ENCODE measurements at places on chromosomes 12 and 14. TPM values are rescaled to one million over a fixed set of nuclear protein-coding genes. Genes with fewer than 3 reads are reported as not detected.

DNA sequence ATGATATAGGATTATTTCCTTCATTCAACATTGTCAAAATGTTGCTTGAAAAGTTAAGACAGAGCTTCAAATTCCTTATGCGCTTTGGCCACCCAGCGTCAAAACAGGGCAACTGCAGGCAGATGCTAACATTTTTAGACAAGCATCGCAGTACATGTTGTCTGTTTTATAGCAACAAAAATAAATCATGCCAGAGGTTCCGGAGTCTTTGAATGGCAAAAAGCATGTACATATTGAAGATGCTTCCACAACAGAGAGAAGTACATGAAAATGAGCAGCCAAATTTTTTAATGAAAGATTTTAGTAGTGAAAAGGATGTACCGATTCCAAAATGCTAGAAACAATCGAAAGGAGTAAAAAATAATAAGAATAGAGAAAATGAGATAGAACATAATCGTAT lies 49.8 kb upstream of the USP15 start:
- no peaks in the 10 kb centered on the region for H3K27me3 ChIP-seq
- H3K4me3 ChIP-seq, result no peak overlapping the region
- DNase-seq, result no peak
- H3K4me1 ChIP-seq, result no peaks in the 10 kb centered on the region
- no peaks in the 10 kb centered on the region for H3K36me3 ChIP-seq
- H3K27ac ChIP-seq, result no peak overlapping the region

- H3K27me3 ChIP-seq, result no peaks in the 10 kb centered on the region
- no peak overlapping the region for H3K27ac ChIP-seq
- H3K36me3 ChIP-seq, result no peaks in the 10 kb centered on the region
Observed at GRCh38 chr14:95265106-95266094, 54.3 kb downstream of the CLMN start.

GRCh38 chr14:71662291-71662790 lies 269.9 kb upstream of the RGS6 start:
- no peaks in the 10 kb centered on the region for H3K36me3 ChIP-seq
- H3K27me3 ChIP-seq, result no peaks in the 10 kb centered on the region
- no peak overlapping the region for H3K4me3 ChIP-seq
- H3K27ac ChIP-seq, result no peak overlapping the region
- no peaks in the 10 kb centered on the region for H3K4me1 ChIP-seq

KLRK1 gene
- 12.8 TPM for total RNA-seq

- no peaks in the 10 kb centered on the region for H3K4me1 ChIP-seq
- H3K36me3 ChIP-seq, result peaks cover 9% of the 10 kb centered on the region
- no peak overlapping the region for H3K4me3 ChIP-seq
Observed at GRCh38 chr12:80813820-80814219, 97.1 kb downstream of the MYF5 start.

DNA sequence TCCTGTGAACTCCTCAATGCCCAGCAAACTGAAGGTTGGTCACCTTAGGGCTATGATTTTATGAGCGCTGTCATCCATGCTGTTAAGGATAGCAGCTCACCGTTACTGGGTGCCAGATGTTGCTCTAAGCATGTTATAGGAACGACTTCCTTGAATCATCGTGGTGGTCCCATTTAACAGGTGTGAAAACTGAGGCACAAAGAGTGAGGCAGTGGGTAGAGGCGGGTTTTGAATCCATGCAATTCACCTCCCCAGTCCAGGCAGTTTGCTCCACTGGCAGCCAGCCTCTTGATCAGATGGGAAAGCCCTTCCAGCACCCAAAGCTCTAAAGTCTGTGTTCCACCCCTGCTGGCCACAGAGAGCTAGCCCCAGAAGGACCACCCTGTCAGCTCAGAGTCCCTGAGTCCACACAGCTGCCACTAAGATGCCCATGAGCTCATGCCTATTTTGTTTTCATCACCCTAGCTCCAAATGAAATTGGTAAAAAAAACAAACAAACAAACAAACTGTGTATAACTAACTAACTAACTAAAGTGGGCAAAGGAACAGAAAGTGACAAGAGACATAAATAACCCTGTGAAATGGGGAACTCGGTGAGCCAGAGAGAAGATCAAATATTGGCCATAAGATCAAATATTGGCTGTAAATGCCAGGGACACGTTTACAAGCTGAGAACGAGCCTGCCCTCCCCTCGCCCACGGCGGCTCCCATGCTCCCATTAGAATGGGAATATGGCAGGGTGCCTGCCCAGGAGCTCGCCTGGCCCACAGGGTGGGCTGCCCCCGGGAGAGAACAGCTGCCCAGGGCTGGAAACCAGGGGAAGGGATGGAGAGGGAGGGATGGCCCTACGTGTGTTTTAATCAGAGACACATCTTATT lies 72.3 kb upstream of the RFLNA start:
- no peaks in the 10 kb centered on the region for H3K27me3 ChIP-seq
- H3K4me3 ChIP-seq, result no peak overlapping the region
- peaks cover 5% of the 10 kb centered on the region for H3K4me1 ChIP-seq
- H3K36me3 ChIP-seq, result no peaks in the 10 kb centered on the region

DNA sequence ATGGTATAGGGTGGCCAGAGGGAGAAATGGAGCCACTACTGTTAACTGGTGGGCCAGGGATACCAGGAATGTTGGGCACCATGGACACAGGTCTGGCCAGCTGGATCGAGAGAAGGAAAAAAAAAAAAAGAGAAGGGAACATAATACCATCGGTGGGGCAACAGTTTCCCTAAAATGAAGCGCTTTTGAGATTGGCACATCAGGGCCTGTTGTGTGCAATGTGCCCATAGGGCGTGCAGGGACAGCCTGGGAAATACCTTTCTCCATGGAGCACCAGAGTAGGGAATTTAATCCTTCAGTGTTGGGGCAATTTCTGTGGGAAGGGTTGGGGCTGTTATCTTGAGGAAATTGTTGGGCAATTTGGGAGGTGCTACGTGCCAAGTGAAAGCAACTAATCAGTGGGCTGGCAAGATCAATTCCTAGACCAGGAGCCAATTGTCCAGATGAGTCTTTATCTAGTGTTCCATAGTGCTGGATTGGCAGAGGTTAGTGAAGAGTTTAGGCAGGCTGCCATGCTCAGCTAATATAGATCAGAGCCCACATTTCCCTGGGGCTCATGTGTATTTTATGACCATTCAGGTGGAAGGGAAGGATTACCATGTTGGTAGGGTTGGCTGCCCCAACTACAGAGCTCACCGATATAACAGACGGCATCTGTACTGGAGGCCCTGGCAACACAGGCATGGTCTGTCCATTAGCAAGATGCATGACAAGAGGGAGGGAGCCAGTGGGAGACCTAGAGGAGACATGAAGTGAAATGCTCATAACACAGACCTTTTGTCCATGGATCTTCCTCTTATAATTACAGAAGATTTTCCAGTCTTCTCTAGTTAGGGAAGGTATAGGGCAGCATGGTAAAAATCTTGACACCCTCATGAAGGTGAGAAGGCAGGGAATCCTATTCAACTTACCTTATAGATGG lies 25.5 kb upstream of the NPFF start:
- no peak overlapping the region for H3K27ac ChIP-seq
- peaks cover 82% of the 10 kb centered on the region for H3K36me3 ChIP-seq
- H3K4me1 ChIP-seq, result no peaks in the 10 kb centered on the region
- H3K27me3 ChIP-seq, result no peaks in the 10 kb centered on the region
- H3K4me3 ChIP-seq, result no peak overlapping the region
- DNase-seq, result no peak

DNA sequence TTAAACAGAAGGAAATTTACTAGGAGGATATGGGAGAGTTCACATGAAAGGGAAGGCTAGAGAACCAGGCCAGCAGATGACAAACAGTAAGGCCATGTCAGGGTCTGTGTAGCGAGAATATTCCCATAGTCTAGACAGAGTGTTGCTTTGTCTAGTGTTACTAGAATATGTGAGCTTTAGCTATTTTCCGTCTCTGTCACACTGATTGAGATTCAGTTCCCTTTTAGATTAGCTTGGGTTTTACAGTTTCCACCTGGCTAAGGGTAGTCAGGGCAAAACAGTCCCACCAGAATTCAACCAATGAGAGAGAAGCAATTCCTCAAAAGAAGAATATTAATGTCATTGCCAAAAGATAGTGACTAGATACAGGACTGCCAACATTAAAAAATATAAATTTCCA lies 82.8 kb upstream of the MDM1 start:
- no peaks in the 10 kb centered on the region for H3K27me3 ChIP-seq
- no peaks in the 10 kb centered on the region for H3K36me3 ChIP-seq
- no peak overlapping the region for H3K27ac ChIP-seq
- H3K4me3 ChIP-seq, result no peak overlapping the region

- DNase-seq, result no peak
- H3K27me3 ChIP-seq, result no peaks in the 10 kb centered on the region
- no peak overlapping the region for H3K4me3 ChIP-seq
- no peaks in the 10 kb centered on the region for H3K36me3 ChIP-seq
- no peak overlapping the region for H3K27ac ChIP-seq
- no peaks in the 10 kb centered on the region for H3K4me1 ChIP-seq
Observed at GRCh38 chr14:86013641-86014040, 483.7 kb downstream of the FLRT2 start.

ITFG2 gene
- total RNA-seq, result 30.4 TPM

- no peak overlapping the region for H3K27ac ChIP-seq
- H3K36me3 ChIP-seq, result no peaks in the 10 kb centered on the region
- DNase-seq, result no peak
- H3K4me1 ChIP-seq, result no peaks in the 10 kb centered on the region
- no peaks in the 10 kb centered on the region for H3K27me3 ChIP-seq
Observed at GRCh38 chr14:106044949-106045596, 518.7 kb downstream of the TMEM121 start.

ENO2 gene
- total RNA-seq, result 20.1 TPM

DNA sequence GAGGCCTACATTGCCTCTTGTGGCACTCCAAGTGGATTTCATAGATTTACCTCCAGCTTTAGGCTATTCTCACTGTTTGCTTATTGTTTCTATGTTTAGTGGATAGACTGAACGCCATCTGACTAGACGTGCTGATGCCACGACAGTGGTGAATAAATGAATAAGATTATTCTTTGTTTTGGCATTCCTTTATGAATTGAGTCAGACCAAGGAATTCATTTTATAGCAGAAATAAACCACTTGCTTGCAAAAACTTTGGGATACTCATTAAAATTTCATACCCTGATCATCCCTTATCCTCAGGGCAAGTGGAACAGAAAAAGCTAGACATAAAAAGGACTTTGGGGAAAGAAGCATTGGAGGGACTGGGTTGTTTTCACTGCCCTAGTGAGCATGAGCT lies 71.7 kb upstream of the FERMT2 start:
- no peak for DNase-seq
- no peaks in the 10 kb centered on the region for H3K27me3 ChIP-seq
- no peak overlapping the region for H3K4me3 ChIP-seq
- no peaks in the 10 kb centered on the region for H3K4me1 ChIP-seq

GRCh38 chr12:104121001-104121400 lies 17.0 kb downstream of the NFYB start:
- H3K4me1 ChIP-seq, result no peaks in the 10 kb centered on the region
- no peaks in the 10 kb centered on the region for H3K27me3 ChIP-seq
- no peak overlapping the region for H3K4me3 ChIP-seq
- no peak for DNase-seq

DNA sequence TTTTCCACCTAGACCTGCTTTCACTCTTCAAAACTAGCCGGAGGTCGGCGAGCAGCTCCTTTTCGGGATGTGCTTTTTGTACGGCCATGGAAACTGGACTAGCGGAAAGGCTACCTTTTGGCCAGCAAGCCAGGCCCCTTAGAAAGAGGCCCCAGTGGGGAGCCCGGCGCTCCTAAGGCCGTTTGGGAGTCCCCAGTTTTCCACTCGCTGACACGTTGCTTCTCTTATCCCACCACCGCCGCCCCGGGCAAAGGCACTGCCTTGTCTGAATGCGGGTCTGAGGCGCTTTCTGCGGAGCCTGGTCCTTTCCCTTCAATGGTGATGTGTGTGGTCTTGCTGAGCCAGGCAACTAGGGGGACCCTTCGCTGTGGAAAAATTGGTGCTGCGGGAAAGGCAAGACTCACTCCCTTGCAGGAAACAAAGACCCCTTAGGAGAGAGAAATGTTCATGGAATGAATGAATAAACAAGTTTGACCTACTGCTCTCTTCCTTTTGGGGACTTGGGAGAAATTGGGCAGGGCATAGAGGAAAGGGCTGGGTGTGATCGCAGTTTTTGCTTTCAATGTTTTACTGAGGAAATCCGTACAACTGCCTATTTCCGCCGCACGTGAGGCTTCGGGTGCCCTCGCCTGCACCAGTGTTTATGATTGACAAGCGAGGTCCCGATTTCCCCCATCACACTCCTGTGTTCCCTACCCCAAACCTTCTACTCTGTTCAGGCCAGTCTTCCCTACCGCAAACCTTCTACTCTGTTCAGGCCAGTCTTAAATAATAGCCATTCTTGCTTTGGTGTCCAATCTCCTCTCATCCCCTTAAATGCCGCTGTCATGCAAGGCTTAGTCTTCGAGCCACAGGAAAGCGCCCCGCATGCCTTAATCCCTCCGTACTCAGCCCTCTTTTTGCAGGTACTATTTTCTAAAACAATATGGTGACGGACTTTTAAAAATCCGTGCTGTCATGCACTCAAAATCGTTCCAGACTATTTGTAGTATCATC lies 1.0 kb upstream of the SLC38A2 start:
- H3K4me3 ChIP-seq, result peak overlapping the region; percentile 76
- H3K36me3 ChIP-seq, result peaks cover 24% of the 10 kb centered on the region
- DNase-seq, result no peak

GRCh38 chr14:75088566-75089373 lies 19.3 kb downstream of the ZC2HC1C start:
- H3K36me3 ChIP-seq, result peaks cover 71% of the 10 kb centered on the region
- no peak overlapping the region for H3K4me3 ChIP-seq
- no peak for DNase-seq
- H3K27ac ChIP-seq, result no peak overlapping the region
- no peaks in the 10 kb centered on the region for H3K4me1 ChIP-seq
- H3K27me3 ChIP-seq, result no peaks in the 10 kb centered on the region

KRT85 gene
- total RNA-seq, result not detected

DENND5B gene
- 25.3 TPM for total RNA-seq

- H3K36me3 ChIP-seq, result no peaks in the 10 kb centered on the region
- H3K4me3 ChIP-seq, result no peak overlapping the region
- no peak overlapping the region for H3K27ac ChIP-seq
- DNase-seq, result no peak
Observed at GRCh38 chr12:46674129-46674528, 151.7 kb downstream of the SLC38A4 start.

ABCD2 gene
- 1.5 TPM for total RNA-seq

GRCh38 chr12:89731089-89731488 lies 22.5 kb upstream of the ATP2B1 start:
- no peak overlapping the region for H3K4me3 ChIP-seq
- no peaks in the 10 kb centered on the region for H3K27me3 ChIP-seq
- peak overlapping the region; percentile 14 for H3K27ac ChIP-seq
- no peak for DNase-seq
- peaks cover 18% of the 10 kb centered on the region for H3K4me1 ChIP-seq

DNA sequence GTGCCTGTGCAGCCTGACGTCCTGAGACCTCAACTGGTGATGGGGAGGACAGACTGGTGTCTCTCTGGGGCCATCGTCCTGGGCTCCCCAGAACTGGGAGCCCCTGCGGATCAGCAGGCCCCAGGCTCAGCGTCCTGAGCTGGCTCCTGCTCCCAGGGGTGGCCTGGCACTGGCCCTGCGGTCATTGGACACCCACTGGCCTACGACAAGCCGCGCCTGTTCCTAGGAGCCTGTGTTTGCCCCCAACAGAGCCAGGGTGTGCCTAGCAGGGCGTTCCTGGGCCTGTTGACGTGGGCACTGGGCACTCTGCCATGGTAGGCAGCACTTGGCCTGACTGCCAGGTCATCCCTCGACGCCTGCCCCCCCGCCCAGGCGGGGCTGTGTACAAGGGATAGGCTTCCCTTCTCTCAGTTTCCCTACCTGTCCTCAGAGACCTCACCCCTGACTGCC lies 8.4 kb downstream of the ADSS1 start:
- no peak overlapping the region for H3K4me3 ChIP-seq
- H3K27ac ChIP-seq, result peak overlapping the region; percentile 60
- no peaks in the 10 kb centered on the region for H3K27me3 ChIP-seq
- no peak for DNase-seq
- peaks cover 47% of the 10 kb centered on the region for H3K4me1 ChIP-seq
- H3K36me3 ChIP-seq, result no peaks in the 10 kb centered on the region

Measured in vagina (tissue), 2 donors.